ENCODE measurements at places on chromosomes 6 and 20.
A peak's percentile ranks its signal among the peaks of the same experiment; 100 is the strongest.

DNA sequence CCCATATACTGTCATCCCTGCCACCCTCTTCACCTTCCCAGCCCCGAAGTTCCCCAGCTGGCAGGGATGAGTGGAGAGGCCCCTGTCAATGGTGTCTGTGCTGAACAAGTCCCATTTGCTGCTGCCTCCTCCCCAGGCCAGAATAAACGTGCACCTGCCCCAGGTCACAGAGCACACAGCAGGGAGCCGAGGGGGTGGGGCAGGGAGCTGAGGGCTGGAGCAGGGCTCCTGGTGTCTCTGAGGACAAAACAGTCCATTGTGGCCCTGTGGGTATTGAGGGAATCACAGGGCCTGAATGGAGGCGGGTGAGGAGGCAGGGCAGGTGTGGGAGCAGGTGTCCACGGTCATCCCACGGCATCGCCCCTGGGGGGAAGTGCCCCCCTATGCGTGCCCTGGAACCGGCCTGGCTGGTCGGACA is 55.8 kb downstream of the SNAI1 start:
- DNase-seq: no peak

DNA sequence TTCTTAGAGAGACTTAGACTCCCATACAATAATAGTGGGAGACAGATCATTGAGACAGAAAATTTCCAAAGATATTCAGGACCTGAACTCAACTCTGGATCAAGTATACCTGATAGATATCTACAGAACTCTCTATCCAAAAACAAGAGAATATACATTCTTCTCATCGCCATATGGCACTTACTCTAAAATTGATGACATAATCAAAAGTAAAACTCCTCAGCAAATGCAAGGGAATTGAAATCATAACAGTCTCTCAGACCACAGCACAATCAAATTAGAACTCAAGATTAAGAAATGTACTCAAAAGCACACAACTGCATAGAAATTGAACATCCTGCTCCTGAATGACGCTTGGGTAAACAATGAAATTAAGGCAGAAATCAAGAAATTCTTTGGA is 28.7 kb downstream of the PERP start:
- no peak for DNase-seq

DNA sequence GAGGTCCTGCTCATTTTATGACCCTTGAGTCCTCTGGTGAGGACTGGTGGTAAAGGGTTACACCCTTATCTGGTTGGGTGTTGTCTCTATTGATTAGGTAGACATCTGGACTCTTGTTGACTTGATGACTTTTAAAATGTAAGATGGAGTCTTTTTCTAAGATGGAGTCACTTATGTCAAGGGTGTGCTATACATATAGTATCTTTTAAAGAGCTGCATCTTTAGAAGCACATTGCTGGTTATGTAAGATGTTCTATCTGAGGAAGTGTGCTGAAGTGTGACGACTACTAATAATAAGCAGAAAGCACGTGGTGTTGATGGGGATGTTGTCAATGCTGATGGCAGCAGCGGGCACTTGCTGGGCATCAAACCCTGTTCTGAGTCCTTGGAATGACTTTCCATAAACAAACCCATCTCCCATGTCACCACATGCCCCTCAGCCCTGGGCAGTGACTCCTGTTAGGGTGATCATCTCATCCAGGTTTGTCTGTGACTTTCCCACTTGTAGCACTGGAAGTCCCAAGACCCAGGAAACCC is 229.6 kb downstream of the EYA2 start:
- DNase-seq: no peak

GRCh38 chr20:24761220-24762065 is 187.6 kb upstream of the CST7 start:
- no peak for DNase-seq

GRCh38 chr6:86780923-86781322 is 156.4 kb upstream of the HTR1E start:
- DNase-seq: no peak

GRCh38 chr6:127968394-127968793 is 67.5 kb upstream of the THEMIS start:
- no peak for DNase-seq

GRCh38 chr20:58599966-58600365 is 51.1 kb upstream of the STX16 start:
- DNase-seq: no peak

DNA sequence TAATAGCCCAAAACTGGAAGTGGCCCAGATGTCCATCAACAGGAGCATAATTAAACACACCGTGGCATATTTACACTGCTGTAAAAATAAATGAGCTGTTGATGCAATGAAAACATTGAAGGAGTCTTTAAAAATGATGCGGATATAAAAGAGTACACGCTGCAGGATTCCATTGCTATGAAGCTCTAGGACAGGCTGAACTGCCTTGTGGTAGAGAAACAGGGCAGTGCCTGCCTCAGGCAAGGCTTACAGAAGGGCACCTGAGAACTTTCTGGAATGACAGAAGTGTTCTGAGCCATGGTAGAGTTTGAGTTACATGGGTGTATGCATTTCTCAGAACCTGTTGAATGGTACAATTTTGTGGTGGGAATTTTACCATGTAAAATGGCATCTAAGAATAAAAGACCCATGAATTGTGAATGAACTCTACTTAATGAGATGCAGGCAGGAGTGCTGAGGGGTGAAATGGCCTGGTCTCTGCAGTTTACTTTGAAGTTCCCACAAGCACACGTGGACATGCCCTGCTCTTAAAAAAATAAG is 45.3 kb upstream of the RIN2 start:
- no peak for DNase-seq

DNA sequence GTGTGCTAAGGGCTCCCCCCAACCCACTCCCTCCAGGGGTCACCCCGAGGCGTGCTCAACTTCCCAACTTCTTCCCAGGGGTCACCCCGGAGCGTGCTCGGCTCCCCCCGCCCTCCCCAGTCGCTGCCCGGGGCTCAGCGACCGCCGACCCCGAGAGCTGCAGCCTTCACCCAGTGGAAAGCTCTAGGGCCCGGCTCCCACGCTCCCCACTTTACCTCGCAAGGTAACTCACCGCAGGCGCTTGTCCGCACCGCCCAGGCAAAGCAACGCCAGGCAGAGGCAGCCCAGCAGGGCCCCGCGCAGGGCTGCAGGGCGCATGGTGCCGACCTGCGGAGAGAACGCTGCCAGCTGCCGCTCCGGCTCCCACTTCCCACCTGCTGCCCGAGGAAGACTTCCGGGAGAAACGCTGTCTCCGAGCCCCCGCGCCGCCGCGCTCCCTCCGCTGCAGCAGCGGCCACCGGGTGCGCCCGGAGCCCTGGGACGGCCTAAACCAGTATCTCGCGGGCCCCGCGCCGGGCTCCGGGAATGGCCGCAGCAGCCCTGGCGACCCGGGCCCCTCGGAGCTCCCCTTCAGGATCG is 396 bp downstream of the RNASET2 start:
- DNase-seq: no peak

DNA sequence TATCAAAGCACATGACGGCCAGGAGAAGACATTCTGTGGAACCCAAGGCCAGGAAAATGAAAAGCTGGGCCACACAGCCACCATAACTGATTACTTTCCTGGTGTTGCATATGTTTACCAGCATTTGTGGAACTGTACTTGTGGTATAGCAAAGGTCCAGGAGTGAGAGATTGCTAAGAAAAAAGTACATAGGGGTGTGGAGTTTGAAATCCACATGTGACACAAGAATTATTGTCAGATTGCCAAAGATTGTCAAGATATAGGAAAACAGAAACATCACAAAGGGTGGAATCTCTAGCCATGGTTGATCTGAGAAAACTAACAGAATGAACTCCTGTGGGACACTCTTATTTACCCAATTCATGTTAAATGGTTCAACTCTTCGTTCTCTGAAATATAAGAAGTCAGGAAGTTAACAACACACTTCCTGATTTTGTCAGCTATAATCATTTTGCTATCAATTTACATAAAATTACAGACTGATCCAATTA is at the start of gene OR2B2:
Gene OR2B2 (minus strand): TSS at position 441 of the 491 bp plus-strand sequence. CDS start 77 bp downstream, at position 364.
- no peak for DNase-seq

GRCh38 chr20:43681991-43682410 is 15.1 kb downstream of the MYBL2 start:
- peak; percentile 8 for DNase-seq

DNA sequence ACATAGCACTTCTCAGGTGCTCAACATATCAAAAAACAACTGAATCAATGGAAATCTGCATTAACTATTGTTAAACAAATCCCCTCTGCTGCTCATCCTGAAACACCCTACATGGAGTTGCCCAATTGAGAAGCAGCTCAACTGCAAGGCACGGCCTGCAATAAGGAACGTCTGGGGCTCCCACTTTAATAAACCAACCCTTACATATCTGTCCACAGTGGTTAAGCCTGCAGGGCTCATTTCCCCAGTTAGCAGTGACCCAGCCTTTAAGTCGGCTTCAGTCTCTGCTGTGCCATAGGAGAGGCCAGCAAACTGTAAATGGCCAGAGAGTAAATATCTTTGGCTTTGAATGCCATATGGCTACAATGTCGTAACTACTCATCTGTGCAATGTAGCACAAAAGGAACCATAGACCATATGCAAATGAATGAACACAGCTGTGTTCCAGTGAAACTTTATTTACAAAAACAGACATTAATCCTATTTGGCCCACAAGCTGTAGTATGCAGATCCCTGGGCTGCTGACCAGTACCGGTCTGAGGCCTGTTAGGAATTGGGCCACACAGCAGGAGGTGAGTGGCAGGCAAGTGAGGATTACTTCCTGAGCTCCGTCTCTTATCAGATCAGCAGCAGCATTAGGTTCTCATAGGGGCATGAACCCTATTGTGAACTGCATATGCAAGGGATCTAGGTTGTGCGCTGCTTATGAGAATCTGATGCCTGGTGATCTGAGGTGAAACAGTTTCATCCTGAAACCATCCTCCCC is 522.7 kb upstream of the CDH4 start:
- DNase-seq: no peak
